ENCODE measurements at places on chromosomes 11 and 22.

DNA sequence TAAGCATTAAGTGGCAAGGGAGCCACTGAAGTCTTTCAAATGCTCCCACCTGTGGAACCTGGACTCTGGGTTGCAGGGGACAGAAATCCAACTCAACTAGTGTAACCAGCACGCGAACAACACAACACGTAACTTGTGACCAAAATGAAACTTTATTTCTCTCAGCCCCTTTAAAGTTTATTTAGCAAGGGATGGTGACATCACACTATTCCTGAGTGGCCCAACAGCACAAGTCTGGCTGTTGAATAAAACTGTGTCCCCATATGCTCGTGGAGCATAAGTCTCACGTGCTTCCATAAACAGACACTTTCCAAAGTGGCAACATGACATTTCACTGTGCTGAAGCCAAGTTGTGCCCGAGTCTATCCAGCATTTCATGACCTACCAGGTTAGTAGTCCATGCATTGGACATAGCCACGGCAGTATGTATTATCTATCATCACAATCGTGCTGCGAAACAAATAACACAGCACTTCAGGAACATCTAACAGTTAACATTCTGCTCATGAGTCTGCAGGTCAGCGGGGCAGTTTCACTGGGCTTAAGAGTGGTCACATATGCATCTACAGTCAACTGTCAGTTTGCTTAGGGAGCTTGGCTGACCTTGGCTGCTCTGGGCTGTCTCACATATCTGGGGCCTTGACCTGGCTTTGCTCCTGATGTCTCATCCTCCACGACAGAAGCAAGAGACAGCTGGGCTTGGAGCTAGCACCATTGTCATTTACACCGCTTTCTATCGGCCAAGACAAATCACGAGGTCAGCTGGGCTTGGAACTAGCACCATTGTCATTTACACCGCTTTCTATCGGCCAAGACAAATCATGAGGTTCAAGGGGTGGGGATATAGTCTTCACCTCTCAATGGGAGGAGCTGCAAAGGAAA is 35.0 kb upstream of the LMO2 start:
- DNase-seq = no peak

DNA sequence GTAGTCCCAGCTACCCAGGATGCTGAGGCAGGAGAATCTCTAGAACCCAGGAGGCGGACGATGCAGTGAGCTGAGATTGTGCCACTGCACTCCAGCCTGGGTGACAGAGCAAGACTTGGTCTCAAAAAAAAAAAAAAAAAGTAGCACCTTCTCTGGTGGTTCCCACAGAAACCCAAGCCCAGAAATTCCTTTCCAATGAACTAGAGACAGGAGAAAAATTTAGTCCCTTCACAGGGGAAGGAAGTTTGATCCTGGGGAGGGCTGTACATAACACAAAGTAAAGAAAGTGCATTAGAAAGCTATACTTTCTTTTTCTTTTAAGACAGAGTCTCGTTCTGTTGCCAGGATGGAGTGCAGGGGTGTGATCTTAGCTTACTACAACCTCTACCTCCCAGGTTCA is 25.5 kb upstream of the APOA1 start:
- DNase-seq = no peak

DNA sequence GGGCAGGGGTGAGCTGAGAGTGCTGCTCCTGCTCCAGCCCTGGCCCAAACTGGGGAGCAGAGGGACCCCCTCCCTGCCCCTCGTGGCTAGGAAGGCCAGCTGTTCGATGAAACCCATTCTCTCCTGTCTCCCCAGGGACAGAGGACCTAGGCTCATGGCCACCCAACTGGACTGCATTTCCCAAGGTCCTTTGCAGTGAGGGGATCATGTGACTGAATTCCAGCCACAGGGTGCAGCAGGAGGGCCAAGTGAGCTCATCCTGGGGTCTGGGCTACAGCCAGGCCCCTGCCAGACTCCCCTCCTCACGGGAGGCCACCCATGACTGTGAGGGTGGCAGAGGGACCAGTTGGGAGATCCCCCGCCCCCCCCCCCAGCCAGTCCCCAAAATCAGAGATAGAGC is 777.6 kb downstream of the TBC1D22A start:
- DNase-seq = no peak

DNA sequence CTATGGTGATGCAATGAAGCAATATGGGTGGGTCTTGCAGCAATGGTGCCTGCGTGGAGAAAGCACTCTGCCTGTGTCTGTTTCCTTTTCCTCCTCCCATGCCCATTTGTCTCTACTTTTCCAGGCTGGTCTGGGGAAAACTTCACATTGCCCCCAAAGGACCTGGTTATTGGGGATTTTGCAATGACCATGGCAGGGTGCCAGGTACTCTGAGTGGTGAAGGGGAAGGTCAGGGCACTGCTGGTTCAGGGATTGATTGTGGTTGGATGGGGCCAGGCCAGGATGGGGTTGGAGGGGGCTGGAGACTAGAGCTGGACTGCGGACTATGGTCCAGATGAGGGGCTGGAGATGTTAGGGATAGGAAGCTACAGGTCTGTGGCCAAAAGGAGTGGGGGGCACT is 92.1 kb downstream of the INSC start:
- no peak for DNase-seq

- DNase-seq = no peak
These were observed 593.7 kb upstream of the LUZP2 start for GRCh38 chr11:23903044-23903704.

DNA sequence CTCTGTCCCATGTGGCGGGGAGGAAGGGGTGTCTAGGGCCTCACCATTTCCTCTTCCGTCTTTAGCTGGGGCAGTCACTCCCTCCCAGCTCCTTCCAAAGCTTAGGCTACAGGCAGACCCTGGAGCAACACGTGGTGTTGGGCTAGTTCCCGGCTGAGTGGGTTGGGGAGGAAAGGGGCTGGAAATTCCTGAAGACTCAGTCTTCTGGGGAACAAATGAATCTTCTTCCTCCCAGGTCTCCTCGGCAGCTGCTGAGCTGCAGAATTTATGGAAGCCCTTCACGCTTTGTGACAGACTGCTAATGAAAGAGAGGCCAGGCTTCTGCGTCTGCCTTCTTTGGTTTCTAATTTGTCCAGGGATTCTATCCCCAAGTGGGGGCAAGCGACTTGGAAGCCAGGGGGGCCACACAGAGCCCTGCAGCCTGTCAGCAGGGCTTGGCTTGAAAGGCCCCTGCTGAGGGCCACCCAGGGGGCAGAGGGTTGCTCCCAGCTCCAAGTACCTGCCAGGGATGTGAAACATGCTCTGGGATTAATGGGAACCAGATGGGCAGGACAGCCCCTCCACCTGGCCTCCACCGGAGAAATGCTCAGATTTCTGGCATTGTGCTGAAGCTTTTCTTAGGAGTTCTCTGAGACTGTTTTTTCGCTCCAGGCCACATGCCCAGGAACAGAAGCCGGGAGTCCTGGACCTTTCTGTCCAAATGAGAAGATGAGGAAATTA is 123.1 kb downstream of the PKNOX2 start:
- no peak for DNase-seq

DNA sequence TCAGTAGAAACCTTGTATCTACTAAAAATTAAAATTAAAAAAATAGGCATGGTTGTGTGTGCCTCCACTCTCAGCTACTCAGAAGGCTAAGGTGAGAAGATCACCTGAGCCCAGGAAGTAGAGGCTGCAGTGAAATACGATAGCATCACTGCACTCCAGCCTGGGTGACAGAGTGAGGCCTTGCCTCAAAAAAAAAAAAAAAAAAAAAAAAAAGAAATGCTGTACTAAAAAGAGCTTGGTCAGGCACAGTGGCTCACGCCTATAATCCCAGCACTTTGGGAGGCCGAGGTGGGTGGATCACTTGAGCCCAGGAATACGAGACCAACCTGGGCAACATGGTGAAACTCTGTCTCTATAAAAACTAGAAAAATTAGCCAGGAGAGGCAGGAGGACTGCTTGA is 36.5 kb downstream of the SBF2 start:
- no peak for DNase-seq

DNA sequence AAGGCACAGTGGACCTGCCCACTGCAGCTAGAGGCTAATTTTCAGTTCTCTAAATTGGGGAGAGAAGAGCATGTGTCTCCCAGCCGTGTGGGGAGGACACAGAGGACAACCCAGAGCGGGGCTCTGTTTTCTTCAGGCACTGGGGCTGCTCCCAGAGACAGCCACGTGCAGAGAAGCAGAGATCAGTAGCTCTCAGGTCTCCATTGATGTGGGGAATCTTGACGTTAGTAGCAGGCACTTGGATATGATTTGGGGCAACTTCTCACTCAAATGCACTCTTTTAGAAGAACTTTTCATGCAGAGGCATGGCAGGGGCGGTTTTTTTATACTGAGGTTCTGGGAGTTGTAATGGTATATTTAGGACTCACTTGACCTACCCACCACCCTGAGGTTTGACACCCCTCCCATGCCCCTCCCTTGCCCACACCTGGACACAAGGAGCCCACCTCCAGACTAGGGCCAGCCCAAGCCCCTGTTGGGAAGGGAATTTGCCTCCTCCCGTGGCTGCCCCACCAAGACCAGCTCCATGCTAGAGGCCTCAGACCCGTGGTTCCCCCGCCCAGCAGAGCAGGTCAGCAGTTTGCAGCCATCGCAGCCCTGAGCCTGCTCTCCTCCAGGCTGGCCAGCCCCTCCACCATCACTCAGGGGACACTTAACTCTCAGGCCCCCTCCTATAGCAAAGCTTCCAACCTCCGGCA is 94.2 kb upstream of the RTL6 start:
- no peak for DNase-seq

DNA sequence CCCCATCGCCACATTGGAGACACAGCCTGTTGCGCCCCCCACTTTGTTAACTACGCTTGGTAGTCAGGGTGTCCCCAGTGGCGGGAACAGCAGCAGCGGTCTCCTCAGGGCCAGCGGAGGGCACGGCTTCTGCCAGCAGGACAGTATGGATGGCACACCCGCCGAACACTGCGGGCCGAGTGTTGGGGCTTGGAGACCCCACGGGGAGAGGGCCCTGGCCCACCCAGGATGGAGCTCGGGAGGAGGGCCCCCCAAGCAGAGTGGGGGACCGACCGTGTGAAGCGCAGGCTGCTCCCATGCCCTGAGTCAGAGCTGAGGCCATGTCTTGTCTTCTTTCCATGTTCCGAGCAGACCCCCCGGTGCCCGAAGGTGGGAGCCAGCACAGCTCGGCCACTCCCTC is 17.8 kb downstream of the MRPL23 start:
- DNase-seq = no peak

GRCh38 chr11:44398266-44399030 is 88.5 kb upstream of the ALX4 start:
- DNase-seq = no peak

DNA sequence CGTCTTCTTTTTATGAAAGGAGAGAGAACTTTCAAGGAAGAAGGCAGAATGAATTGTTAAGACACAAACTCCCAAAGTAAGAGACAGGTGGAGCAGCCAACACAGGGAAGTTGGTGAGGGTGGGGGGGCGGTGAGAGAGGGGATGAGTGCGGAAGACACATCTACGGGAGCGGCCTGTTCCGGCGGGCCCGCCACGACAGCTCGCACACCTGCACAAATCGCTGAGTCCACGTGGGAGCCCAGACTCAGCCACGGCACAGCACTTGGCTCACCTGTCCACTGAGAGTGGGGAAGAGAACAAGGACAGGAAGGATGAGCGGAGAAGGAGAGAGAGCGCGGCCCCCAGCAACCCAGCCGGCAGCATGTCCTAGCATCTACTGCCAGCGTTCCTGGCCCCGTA is 331.1 kb downstream of the CADM1 start:
- no peak for DNase-seq

DNA sequence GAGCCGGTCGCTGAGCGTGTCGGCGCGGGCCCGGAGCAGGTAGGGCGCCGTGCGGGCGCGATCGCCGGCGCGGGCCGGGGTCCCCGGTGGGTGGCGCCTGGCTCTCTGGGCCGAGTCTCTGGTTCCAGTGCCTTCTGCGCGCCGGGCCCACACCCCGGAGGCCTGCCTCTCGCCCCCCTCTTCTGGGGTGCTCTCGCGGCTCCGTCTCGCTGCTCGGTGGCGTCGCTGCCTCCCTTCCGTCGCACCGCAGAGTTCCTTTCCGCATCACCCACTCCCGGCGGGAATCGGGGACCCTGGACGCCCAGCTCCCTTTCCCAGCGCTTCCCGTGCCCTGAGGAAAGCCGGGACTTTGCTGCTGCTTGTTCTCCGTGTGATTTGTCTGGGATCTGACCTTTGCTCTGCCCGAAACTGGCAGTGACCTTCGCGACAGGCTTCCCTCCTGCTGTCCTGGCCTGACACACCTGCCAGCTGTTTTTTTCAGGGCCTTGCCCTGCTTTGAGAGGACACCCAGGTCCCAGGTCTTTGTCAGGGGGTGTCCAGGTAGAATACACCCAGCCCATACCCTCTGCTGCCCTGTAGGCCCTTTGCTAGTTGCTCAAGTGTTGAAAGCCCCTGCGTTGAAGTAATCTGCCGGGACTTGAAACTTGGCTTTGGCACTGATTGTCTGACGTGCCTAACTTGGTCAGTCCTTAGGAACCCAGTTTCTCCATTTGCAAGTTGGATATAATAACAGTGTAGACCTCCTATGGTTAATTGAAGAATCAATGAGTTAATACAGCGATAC is 711 bp downstream of the FDX1 start:
- DNase-seq = no peak

DNA sequence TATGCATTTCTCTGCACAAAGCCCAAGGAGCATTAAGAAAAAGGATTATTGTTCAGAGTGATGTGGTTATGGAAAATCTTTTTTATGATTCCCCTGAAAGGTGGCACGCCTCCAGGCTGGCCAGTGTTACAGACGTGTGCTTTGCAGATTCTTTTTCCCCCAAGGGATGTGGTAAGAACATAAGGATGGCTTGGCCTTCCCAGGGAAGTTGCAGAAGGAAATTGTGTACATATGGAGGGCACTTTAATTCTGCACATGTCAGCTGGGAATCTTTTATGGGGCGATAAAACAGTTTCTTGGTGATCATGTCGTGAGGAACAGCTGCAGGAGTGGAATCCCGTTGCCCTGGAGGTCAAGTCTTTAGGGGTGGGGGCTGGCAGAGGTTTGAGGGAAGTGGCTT is 9.7 kb downstream of the SMARCB1 start:
- DNase-seq = peak; percentile 18

DNA sequence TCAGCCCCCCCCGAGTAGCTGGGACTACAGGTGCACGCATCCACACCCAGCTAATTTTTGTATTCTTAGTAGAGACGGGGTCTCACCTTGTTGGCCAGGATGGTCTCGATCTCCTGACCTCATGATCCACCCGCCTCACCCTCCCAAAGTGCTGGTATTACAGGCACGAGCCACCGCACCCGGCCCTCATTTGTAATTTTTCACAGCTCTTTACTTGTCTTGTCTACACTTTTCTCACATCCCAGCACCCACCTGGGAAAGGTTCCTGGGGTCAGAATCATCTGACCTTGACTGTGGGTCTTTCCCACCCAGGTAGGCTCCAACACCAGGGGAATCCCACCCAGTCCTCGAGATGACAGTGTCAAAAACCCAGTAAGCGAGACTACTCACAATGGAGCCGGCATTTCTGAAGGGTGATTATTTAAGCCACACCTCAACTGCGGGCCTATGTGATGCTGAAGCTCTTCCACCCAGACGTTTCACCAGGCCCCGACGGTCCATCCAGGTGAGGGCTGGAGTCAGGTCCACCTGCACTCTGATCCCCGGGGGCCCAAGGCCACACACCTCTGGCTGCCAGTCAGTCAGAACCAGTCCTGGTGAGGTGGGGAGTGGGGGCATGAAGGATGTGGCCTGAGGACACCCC is 23.4 kb downstream of the CELSR1 start:
- DNase-seq = no peak

GRCh38 chr11:65726660-65727059 is 6.1 kb upstream of the RNASEH2C start:
- DNase-seq = no peak

Data from chondrocyte (in vitro differentiated cells).